ENCODE measurements at places on chromosomes 2 and 18. TPM values are rescaled to one million over a fixed set of nuclear protein-coding genes. Genes with fewer than 3 reads are reported as not detected.

RETSAT gene
- total RNA-seq: 77.9 TPM

GPN1 gene
- total RNA-seq: 26.5 TPM

LIMS4 gene
- total RNA-seq: 0.20 TPM

PAX3 gene
- total RNA-seq: not detected

MYO1B gene
- 65.2 TPM for total RNA-seq

SERPINB10 gene
- total RNA-seq: 0.36 TPM

DNA sequence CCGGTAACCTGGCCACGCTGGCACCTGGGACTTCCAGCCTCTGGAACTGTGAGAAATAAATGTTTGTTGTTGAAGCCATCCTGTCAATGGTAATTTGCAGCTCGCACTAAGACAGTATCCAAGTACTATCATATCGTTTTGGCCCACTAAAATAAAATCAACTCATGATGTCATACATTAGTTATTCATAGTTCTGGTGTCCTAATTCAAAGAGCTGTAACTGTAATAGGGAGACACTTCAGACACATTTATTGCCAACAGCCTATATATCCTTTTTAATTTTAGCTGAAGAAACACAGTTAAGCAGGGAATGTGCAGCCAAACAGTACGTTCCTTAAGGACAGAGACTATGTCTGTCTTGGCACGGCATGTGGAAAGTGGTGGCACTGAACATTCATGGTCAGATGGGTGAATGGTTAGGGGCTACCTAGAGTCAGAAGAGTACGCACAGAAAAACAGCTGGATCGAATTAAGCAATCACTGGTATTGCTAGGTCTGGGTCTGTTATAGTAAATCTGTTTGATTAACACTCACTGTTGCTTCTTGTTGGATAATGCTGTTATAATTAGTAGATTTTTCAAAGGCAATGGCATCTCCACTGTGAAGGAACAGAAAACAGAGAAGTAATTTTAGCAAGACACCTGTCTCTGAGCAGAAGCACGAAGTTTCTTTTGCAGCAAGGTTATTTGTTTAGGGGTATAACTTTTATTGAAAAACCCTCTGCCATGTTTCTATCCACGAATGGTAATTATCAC is 41.3 kb upstream of the CREG2 start:
- no peak for ATAC-seq

- ATAC-seq: no peak
These were observed 29.5 kb downstream of the TTC32 start for GRCh38 chr2:19872302-19872701.

DNA sequence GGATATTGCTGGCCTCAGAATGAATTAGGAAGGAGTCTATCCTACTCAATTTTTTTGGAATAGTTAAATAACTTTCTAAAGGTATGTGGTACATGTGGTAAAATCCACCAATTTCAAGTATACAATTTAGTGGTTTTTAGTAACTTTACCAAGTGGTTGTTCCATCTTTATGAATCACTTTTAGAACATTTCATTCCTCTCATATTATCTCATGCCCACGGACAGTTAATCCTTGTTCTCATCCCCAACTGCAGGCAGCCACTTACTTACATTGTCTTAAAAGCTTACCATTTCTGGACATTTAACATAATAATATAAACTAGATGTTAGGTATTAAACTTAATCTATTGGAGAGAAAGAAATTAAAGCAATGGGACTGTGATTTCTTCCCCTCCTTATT is 146.3 kb upstream of the ZC3H15 start:
- no peak for ATAC-seq

DNA sequence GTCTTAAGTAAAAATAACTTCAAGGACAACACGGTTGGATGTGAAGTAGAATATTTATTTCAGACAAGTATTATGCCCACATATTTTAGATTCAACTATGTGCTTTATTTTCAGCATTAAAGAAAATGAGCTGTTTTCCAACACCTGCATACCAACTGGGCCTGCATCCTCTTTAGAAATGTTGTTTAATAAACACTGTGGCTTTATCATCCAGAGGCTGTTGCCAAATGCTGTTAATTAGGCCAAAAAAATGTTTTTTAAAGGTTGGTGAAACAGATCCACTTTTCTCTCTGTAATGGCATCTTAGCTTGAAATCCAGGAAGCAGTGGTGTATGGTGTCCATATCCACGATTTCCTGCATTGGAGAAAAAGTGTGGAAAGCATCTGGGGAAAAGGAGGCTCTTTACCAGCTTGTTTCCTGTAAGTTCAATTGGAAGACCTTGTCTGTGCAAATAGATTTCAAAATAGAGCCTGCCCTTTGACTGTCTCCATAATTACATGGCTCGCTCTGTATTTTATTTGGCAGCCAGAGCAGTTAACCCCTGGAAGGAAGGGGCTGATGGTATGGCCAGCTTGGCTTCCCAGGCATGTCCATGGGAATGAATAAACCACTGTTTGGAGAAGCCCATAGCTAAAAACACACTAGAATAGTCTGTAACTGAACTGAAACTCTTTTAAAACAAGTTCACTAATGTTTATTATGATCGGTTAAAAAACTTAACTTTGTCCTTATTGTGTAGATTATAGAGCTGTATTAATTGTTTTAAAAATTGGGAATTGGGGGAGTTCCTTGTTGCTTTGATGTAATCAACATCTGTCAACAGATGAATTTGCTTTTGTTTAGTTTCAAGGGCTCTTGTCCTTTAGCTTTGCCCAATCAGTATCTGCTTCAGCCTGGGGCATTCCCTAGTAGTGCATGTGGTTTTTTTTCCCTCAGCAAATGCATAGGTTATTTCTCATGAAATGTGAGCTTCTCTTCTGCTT is 33.0 kb upstream of the DLX1 start:
- ATAC-seq: no peak

- ATAC-seq: peak; percentile 31
These were observed 43.4 kb upstream of the TNFRSF11A start for GRCh38 chr18:62281684-62282083.

GRCh38 chr2:134119117-134119712 is 134.7 kb upstream of the MGAT5 start:
- no peak for ATAC-seq

- ATAC-seq: no peak
These were observed 281.3 kb downstream of the AGPS start for GRCh38 chr2:177673602-177674595.

DNA sequence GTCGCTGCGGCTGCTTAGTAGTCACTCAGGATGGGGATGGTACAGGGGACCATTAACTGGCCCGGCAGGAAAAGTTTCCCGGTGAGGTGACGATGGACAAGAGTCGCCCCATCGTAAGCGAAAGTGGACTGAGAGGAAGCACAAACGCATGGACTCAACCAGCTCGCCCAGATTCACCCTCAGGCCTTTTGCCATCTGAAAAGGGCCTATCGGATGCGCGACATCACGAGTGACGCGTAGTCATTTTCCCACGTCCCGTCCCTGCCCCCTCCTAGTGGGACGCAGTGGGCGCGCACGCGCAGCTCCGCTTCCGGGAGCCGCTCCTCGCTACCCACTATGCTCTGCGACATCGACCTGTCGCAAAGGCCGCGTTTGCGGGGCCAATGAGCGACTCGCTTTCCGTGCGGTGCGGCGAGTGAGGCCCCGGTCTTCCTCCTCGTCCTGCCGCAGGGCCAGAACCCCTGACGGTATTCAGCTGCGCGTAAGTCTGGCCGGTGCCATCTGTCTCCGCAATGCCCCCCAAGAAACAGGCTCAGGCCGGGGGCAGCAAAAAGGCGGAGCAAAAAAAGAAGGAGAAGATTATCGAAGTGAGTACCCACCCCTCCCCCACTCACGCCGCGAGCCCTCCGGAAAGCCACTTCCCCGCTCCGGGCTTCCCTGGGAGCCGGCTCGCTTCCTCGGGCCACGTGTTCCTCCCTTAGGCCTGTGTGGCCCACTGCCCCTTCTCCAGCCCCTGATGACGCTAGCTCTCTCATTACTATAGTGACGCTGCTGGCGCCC is at the start of gene ZC3H15:
Gene ZC3H15 (plus strand): TSS at position 390 of the 780 bp plus-strand sequence. CDS start 123 bp downstream, at position 513.
- peak; percentile 100 for ATAC-seq

All from esophagus mucosa (tissue), 1 donor.